ENCODE measurements at places on chromosomes 6 and 20.

DNA sequence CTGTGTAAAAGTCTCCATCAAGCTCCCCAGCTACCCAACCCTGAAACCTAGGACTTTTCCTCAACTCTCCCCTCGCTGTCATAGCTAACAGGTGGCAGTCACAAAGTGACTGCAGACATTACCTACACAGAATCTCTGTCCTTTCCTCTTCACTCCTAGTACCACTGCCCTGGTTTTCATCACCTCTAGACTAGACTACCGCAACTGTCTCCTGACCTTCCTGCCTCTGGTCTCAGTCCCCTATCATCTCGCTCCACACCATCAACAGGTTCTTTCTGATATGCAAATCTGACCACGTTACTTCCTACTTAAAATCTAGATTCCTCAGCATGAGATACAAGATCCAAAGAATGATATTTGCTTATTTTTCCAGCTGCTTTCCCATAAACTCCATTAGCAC, 93.8 kb downstream of the SMLR1 start:
- DNase-seq: no peak

GRCh38 chr6:170257376-170257775, 33.5 kb downstream of the DLL1 start:
- DNase-seq: no peak

DNA sequence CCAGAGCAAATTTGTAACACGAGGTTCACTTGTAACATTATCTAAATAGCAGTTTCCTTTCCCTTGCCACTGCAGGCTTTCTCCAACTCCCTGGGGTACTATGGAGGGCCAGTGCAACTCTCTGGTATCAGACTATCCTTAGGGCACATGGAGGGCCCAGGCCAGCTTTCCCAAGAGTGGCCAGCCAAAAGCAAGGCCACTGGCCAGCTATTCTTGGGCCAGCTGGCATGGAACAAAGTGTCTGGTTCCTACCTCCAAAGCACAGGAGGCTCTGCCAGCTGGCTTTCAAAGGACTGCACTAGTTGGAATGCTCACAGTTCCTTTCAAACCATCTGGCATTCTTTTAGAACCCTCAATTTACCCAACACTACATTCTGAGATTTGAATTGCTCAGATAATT, 8.7 kb downstream of the RNF24 start:
- DNase-seq: no peak

DNA sequence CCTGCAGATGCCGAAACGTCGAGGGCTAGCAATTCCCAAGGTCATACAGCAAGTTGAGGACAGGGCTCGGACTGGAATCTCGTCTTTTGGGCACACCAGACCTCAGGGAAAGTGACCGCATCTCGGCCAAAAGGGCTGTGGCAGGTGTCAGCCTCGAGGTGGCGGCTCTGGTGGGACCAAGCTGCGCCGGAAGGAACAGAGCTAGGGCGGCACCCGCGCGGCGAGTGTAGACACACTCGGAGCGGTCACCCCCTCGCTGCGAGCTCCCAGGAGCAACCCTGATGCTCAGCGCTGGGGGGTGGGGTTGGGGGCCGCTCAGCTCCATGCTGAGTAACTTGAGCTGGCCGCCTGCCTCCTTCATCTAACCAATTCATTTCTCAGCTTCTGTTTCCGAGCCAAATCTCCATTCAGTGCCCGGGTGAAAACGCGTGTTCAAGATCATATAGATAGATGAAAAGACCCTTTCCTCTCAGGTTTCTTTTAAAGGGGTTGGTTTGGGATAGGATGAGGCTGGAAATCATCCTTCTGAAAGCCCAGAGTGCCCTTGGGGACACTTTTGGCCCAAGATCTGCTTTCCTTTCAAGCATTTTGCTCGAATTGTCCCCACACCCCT, 2.2 kb upstream of the TUBB2B start:
- DNase-seq: no peak

DNA sequence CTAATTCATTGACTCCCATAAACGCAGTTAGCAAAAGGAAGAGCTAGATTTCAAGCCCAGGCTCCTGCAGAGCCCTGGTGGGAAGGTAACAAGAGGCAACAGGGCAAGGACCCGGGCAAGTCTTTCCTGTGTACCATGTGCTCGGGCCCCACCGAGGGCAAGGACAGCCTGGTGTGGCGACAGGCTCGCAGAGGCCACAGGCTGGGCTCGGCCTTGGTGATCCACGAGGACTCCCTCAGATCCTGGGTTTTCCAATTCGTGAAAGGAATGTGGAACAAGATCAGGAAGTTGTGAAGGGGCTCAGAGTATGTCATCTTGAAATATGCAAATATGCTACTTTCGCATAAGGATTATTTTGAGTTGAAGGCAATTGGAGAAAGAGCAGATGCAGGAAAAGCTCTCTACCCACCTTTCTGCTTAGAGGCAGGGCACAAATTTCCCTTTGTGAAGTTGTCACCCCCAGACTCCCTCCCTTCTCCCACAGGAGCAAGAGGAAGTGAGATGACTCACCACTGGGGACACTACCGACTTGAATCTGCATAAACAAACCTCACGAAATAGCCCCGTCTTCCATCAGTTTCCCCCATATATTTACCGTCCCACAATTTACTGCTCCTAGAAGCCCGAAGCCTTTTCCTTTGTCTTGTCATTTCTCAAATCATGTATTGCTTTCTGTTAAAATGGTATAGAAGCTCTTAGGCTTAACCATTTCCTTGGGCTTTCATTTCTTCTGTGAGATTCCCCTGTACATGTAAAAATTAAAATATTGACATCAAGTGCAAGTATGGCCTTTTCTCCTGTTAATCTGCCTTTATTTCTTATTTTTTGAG, 79.0 kb downstream of the PSMG4 start:
- no peak for DNase-seq

DNA sequence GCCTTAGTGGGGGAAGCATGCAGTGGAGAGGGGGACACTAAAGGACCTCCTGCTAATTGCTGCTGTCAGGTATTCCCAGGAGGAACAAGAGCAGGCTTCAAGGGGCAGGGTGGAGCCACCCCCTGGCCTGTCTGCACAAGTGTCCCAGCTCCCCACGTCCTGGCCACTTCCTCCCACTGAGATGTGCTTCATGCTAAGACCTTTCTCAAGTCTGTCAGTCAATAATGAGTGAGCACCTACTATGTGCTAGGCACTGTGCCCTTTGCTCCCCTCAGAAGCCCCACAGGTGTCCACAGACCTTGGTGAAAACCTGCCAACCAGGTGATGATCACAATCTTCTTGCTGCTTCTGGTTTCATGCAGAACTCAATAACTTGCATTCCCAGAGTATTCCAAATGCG, 147.9 kb downstream of the UNC5CL start:
- no peak for DNase-seq

- no peak for DNase-seq
Observed at GRCh38 chr20:23128461-23129125, 42.5 kb upstream of the CD93 start.

GRCh38 chr20:4869290-4870193, 131.8 kb downstream of the SLC23A2 start:
- no peak for DNase-seq

- DNase-seq: peak; percentile 21
Observed at GRCh38 chr20:45406260-45407066, 1.6 kb upstream of the DBNDD2 start.

GRCh38 chr20:1888796-1889463, 6.3 kb upstream of the SIRPA start:
- no peak for DNase-seq
